ENCODE measurements at places on chromosomes 4 and X.

DNA sequence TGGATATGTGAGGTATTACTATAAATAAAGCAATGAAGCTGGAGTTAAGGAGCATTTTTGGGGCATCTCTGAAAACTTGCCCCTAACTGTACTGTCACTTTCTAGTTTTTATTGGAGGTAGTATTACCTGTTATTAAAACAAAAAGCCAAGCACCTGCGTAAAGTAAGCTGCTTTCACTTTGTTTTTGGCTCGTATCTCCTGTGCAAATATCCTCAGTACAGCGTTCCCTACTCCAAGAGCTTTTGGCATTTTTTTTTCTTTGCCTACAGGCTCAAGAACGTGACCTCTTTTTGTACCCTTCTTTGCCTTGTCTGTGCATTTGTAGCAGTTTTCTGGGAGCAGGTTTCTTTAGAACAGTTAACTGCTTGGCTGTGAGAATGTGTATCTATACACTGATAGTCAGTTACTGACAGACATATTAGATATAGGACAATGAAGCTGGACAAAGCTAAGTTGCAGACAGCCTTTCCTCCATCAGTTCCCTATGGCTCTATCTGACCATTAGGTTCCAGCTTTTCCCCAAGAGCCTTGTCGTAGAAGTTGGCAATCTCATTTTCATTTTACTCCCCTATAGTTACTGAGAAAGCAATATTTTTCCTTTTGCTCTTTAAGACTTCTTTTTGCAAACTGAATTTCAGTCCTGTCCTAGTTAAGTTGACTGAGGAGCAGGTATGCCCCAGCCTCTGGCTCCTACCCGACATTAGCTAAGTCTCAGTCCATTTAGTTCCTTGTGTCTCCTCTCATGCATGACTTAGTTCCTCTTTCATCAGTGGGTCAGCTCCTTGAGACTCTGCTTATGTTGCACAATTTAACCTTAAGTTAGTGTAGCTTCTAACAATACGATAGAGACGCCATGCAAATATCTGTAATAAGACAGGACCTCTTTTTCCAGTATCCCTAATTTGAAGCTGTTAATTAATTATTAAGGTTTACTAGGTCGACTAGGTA lies 71.5 kb upstream of the HPRT1 start:
- DNase-seq = no peak

GRCh38 chr4:4574792-4575191 lies 32.9 kb upstream of the STX18 start:
- peak; percentile 15 for DNase-seq

DNA sequence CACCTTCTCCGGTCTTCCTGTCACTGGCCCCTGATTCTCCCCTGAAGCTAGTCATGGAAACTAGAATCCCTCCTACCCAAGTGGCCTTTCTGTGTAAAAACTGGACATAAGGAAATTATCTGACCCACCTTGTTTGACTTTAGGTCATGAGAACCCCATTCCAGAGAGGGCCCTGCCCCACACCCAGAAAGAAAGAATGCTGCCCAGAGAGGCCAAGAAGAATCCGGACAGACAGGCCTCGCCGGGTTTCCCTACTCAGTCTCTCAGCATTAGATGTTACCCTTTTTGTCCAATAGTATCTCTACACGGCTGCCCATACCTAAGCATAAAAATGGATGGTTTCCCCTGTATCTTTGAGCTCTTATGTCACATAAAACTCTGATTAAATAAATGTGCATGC lies 83.3 kb upstream of the HELT start:
- DNase-seq = no peak

GRCh38 chrX:41858161-41858775 lies 65.1 kb downstream of the CASK start:
- DNase-seq = no peak

GRCh38 chrX:39969099-39969818 lies 128.5 kb downstream of the BCOR start:
- DNase-seq = no peak

DNA sequence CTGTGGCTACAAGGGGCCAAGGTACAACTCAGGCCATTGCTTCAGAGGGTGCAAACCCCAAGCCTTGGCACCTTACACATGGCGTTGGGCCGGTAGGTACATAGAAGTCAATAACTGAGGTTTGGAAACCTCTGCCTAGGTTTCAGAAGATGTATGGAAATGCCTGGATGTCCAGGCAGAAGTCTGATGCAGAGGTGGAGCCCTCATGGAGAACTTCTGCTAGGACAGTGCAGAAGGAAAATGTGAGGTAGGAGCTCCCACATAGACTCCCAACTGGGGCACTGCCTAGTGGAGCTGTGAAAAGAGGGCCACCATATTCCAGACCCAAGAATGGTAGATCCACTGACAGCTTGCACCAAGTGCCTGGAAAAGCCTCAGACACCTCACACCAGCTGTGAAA lies 92.1 kb upstream of the SFRP2 start:
- DNase-seq = no peak

- no peak for DNase-seq
These were observed 1.7 kb downstream of the ARAF start for GRCh38 chrX:47562615-47563243.

- no peak for DNase-seq
These were observed 34.6 kb downstream of the ANXA10 start for GRCh38 chr4:168126952-168127351.

- DNase-seq = no peak
These were observed 138.1 kb upstream of the ZIC3 start for GRCh38 chrX:137427816-137428215.

- DNase-seq = no peak
These were observed at the start of gene SSX5 for GRCh38 chrX:48196745-48197201. SSX5 (minus strand) TSS chrX:48196795; CDS start chrX:48195358, 1,437 bp downstream.

- DNase-seq = no peak
These were observed 43.1 kb upstream of the FREM3 start for GRCh38 chr4:143743591-143743990.

- DNase-seq = no peak
These were observed 113.0 kb upstream of the AADAT start for GRCh38 chr4:170202721-170203120.

DNA sequence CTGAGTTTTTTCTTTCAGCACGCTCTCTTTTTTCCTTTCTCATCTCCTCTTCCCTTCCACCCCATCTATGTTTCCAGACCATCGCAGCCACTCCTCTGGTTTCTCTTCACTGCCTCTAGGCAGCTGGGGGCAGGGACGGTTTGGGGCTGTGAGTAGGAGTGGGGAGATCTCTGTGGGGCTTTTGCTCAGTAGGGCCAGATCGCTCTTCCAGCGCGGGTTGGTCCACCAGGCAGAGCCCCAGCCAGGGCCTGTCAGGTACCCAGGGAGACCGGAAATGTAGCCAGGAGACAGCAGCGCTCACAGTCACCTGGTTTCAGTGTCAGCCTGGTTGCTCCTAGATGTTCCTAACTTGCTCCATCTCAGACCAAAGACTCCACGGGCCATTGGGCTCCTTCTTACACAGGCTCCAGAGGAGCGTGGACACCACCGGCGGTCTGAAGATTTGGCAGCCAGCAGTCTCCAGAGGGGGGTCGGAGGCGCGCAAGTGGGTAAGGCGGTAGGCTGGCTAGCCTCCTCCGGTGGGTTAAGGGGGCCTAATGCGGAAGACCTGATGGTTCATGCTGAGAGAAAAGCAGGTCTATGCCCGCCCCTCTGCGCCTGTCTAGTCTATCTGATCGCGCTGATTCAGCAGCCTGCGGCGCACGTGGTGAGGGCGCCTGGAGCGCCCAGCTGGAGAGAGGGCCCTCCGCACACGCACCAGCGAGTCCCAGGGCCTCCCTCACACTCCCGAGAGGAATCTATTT lies 1.8 kb downstream of the FGF5 start:
- DNase-seq = no peak

DNA sequence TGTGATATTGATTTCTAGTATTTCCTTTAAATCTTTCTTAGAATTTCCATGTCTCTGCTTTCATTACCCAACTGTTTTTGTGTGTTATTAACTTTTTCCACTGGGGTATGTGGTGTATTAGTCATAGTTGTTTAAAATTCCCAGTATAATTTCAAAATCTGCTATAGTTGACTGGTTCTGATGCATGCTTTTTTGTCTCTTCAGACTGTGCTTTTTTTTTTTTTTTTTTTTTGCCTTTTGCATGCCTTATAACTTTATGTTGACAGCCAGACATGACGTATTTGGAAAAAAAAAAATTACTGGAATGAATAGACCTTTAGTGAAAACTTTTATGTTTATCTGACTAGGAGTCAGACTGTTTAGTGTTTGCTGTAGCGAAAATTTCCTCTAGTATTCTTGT lies 580.4 kb downstream of the ANKRD50 start:
- DNase-seq = no peak

GRCh38 chr4:99405433-99406115 lies 29.6 kb downstream of the ADH7 start:
- peak; percentile 48 for DNase-seq

Data from activated T-cell treated with anti-CD3 and anti-CD28 coated beads, Interleukin-2, amount 50 U/mL, for 4 hours (primary cell).